ENCODE measurements at places on chromosomes 7 and 10.
A peak's percentile ranks its signal among the peaks of the same experiment; 100 is the strongest.

DNA sequence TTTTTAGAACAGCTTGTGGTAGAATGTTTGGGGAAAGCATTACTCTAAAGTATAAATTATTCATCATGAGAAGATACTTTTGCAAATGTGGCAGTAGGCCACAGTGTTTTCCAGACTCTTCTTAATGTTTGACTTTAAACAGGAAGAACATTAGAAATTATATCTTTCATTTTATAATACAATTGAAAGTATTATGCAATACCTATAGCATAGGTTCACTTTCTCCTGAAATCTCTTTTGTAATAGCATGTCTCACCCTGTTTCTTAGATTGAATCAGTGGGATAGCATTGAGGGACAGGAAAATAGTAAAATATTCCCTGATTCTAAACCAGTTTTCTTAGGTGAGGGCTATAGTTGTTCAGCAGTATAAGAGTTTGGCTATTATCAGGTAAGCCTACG lies 23.1 kb downstream of the ANKIB1 start:
- DNase-seq = no peak

DNA sequence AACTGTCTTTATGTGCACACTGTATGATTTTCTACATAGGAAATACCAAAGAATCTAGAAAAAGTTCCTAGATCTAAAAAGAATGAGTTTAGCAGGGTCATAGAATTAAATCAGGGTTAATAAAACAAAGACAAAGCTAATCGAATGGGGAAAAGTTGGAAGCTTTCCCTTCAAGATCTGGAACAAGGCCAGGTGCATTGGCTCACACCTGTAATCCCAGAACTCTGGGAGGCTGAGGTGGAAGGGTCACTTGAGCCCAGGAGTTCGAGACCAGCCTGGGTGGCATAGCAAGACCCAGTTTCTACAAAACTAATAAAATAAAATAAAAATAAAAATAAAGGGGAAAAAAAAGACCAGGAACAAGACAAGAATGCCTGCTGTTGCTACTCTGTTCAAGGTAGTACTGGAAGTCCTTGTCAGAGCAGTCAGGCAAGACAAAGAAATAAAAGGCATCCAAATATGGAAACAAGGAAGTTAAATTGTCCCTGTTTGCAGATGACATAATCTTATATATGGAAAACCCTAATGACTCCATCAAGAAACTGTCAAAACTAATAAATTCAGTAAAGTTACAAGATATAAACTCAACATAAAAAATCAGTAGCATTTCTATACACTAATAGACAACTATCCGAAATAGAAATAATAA lies 76.1 kb upstream of the RHEB start:
- DNase-seq = no peak

- no peak for DNase-seq
Measured at GRCh38 chr10:53699684-53700083, 927.1 kb upstream of the MBL2 start.

GRCh38 chr7:66099551-66100407 lies 14.9 kb upstream of the CRCP start:
- peak; percentile 69 for DNase-seq

GRCh38 chr10:114000457-114001010 lies 43.1 kb upstream of the ADRB1 start:
- no peak for DNase-seq

- DNase-seq = no peak
Measured at GRCh38 chr7:908159-908581, 31.8 kb downstream of the GET4 start.

- DNase-seq = no peak
Measured at GRCh38 chr10:58351616-58352578, 17.1 kb downstream of the UBE2D1 start.

DNA sequence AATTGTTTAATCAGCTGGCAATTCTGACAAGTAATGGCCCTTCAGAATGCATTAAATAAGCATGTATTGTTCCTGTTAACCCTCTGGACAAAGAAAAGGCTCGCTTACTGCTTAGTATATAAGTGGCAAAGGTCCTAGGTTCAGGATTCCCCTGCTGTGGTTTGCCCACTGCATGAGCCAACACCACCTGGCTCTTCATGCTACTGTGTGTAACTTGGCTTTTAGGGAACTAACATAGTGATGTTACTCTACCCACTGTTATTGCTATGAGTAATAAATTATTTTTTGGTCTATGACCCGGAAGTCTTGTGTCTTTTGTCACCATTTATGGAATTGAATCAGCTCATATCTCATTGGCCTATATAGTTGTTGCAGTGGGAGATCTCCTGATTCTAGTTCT lies 791.7 kb upstream of the PHF14 start:
- DNase-seq = no peak

GRCh38 chr7:157360483-157361025 lies 23.8 kb downstream of the DNAJB6 start:
- no peak for DNase-seq

DNA sequence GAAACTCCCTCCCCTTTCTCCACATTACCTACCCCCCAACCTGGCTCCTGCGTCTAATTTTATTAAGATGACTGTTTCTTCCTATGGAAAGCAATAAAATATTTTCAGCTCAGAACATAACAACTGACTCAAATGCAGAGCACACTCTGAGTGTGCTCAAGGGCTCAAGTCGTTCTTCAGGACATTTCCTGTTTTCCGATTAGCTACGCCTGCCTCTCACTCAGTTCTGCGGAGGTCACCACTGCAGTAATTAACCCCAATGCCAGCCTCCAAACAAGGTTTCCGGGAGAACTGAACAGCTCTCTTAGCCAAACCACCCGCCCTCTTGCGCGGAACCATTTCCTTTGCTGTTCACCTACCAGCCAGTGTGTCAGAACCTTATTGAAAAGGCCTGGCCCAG lies 19.3 kb downstream of the MYOF start:
- DNase-seq = no peak

GRCh38 chr7:7264306-7265040 lies 82.1 kb downstream of the C1GALT1 start:
- no peak for DNase-seq

GRCh38 chr10:122446668-122447423 lies 7.6 kb upstream of the ARMS2 start:
- no peak for DNase-seq

DNA sequence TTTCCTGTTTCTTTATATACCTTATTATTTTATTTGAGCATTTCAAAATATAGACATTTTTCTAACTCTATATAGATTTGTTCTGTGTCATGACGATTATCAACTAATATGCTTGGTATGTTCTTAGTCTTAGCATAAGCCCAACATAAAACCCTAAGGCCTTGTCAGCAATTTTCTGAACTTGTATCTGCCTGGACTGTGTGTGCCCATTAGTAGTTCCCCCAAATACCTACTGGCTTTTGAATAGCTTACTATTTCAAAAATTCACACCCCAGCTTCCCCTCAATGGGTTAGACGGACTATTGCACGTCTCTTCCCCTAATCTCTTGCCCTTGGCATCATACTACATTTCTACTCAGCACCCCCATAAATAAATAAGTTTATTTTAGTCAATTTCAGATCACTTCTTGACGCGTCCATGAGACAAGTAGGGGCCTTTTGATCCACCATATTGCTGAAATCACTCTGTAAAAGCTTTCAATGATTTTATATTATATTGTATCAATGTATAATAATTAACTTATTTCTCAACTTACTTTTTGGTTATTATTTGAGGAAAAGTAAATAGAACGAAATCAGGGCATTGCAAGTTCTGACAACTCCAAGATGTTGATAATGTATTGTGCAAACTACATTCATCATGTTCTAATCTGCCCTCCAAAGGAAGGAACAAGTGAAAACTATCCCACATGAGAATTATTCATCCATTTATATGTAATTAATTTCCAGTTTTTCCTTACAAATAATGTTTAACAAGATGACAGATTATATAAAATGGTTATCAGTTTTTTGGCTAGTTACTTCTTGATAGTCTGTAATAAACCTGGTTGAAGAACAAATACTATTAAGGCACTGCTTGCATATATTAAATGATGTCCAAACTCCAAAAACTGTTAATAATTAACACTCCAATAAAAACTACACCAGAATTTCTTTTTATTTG lies 1.1 kb upstream of the AKR1C3 start:
- no peak for DNase-seq

- DNase-seq = no peak
Measured at GRCh38 chr10:34704526-34705184, 110.4 kb downstream of the PARD3 start.

DNA sequence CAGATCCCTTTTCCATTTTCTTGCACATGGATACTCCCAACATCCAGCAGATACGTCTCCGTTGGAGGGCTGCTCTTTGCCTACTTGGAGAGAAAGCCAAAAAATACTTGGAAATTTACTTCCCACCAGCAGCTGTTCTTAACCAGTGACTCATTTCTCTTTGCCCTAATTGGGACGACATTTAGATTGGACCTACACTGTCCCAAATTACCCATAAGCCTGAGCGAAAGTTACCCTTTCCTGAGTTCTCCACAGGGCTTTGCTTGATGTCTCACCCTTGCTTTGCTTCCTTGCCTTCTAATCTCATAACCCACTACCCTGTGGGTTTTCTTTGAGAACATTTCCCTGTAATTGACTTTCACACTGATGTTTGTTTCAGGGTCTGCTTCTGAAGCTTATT lies 48.1 kb downstream of the SAMD8 start:
- no peak for DNase-seq

All from hematopoietic multipotent progenitor cell treated with erythropoietin and hydrocortisone succinate and interleukin-3 and kit ligand, for 8 days (in vitro differentiated cells).